ENCODE measurements at places on chromosomes 5 and 9.

GRCh38 chr9:79477955-79478771 is 93.6 kb upstream of the TLE4 start:
- DNase-seq: peak; percentile 56

DNA sequence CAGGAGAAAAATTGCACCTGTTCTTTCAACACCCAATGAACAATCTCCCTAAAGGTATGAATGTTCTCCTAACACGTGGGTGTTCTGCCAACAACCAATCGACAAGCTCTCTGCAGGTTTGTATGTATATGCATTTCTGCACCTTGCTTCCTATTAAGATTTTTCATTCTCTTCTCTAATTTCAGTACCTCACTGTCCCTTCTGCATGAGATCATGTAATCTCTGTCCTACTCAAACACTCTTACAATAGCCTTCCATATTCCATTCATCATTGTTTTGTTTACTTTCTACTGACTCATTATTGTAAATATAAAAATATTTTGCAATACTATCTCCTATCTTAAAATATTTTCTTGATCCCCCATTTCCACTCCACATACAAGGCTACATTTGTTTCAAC is 382.0 kb downstream of the CDH12 start:
- no peak for DNase-seq

- no peak for DNase-seq
Observed at GRCh38 chr9:89541798-89542197, 43.9 kb upstream of the SEMA4D start.

DNA sequence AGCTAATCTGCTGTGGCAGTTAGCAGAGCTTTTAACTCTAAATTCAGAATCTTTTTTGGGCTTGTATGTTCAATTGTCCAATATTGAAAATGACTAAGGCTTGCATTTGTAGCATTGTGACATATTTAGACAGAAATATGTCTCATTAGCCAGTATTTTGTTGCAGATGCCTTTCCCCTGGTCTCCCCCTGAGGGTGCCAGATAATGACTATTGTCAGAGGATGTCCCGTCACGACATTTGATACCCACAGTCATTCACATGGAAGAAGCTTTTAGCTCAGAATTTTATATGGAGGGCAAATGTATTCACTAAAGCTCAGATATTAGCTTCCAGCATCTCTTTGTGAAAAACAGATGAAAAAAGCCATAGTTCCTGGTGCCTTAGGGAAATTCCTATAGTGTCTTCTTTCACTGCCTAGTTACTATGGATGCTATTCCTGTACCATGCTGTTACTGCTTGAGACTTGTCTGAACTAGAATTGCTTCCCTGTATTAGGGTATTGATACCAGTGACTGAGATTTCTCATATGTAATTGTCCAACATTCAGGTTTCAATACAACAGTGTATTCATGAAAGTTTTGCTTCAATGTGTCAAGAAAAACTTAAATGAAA is 96.2 kb downstream of the CCDC192 start:
- DNase-seq: no peak

GRCh38 chr5:55855509-55855908 is 4.4 kb downstream of the IL31RA start:
- DNase-seq: no peak

GRCh38 chr9:85914108-85914507 is 26.8 kb upstream of the NAA35 start:
- no peak for DNase-seq

GRCh38 chr9:81557452-81558090 is 131.8 kb downstream of the TLE1 start:
- DNase-seq: no peak

- no peak for DNase-seq
Observed at GRCh38 chr9:111099199-111100008, 61.1 kb upstream of the LPAR1 start.

DNA sequence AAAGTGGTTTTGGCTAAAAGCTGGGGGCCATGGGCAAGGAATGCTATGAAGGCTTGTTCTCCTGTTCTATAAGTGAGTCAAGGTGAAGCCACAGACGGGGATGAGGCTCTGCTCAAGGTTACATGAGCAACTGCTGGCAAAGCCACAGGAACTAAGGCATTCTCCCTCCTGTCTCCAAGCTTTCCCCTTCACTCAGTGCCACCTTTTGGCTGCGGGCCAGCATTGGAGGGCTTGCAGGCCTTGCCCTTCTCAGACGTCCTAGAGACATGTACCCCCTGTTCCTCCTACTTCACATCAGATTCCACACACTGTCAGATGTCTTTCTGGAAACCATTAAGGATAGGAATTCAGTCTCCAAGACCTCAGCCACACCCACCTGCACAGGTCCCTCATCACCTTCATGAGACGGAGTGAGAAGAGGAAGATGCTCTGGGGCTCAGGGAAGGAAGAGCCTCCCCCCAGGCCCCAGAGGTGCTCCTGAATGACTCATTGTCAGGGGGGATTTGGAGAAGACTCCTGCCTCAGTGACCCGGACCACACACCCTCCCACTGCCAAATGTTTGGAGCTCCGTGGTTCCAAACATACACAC is 20.5 kb upstream of the MEIKIN start:
- DNase-seq: no peak

DNA sequence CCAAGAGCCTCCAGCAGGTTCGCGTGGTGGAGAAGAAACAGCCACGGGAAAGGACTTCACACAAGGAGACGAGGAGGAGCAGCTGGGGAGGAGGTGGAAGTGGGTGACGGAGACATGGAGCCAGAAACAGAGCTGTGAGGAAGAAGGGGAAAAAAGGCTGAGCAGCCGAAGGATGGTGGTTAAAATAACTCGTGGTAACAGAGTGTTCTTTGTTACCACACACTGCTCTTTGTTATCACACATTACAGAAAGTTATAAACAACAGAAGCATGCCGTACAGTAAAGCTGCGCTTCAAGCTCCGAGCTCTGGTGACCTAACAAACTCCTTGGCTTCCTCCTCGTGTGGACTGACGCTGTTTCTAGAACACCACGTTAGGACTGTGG is 215.4 kb downstream of the GLIS3 start:
- DNase-seq: no peak

DNA sequence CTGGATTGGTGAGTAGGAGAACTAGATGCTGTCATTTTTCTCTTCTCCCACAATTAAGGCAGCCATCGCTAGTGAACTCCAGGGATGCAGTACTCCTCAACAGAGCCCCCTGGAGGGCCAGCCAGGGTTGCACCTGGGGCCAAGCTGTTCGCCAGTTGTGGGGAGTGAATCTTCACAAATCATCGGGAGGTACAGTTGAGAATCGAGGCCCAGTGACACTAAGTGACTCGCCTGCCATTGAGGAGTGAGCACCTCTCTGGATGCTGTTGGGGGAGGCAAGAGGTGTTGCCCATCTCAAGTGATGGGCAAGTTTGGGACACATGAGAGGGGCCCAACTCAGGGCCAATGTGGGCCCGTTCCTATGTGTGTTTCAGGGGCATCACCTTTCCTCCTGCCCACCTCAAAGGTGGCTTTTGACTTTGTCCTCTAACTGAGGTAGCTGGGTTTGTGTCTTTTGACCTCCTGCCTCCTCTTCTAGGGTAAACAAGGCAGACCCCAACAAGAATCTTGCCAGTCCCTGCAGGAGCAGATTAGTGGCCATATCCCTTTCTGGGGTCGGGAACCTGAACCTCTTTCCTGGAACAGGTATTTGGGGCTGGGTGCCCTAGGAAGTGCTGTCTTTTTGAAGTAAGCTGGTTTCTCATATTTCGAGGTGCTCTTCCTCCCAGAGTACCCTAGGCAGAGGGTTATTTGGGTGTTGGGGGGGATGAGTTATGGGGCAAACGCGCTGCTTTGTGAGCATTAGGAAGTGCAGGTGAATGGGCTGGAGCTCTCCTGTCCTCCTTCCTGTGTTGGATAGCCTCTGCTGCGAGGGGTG is 181.2 kb downstream of the MACROH2A1 start:
- DNase-seq: no peak

DNA sequence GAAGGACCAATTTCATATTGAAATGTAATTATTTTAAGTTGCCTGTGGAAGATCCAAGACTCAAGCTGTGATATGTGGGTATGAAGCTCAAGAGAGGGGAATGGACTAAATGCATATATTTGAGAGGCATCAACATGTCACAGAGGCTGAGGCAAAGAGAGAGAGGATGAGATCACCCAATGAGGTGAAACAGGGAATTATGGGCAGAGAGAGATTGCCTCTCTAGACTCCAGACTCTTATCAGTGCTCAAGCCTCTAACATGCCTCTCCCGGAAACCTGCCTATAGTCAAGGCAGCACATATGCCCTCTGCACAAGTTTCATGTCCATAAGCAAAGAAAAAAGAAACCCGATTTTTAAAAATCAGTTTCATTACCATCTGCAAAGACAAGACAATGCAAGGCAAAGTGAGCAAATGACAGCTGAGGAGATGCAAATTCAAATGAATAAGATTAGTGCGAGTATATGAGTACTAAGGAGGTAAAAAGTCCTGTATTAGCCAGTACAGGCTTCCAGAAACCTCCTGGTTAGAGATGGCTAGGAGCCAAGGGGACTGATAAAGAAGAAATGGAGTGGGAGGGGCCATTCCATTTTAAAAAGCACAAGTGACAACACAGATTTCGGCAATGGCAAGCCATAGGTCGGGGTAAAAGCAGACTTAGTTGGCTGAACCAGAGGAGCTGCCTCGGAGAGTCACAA is 9.4 kb downstream of the APTX start:
- DNase-seq: no peak

GRCh38 chr5:176536132-176536901 is 885 bp downstream of the RNF44 start:
- peak; percentile 41 for DNase-seq

- no peak for DNase-seq
Observed at GRCh38 chr5:136864960-136865359, 499.6 kb upstream of the TRPC7 start.

- DNase-seq: no peak
Observed at GRCh38 chr9:127398715-127399400, 1.9 kb downstream of the SLC2A8 start.

DNA sequence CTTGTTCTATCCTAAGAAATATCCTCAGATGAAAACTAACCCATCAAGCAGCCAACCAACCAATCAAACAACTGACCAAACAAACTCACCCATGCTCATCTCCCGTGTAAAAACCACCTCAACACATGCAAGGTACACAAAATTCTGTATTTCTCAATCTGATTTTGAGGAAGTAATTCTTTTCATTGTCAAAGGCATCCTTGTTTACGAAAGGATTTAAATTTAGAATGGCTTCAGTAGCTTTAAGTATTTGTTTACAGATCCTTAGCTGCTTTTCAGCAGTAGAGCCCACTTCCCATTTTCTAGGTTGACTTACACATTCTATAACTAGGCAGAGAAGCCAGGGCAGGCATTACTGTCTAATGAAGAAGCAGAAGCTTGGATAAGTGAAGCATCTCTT is 78.6 kb downstream of the NTRK2 start:
- no peak for DNase-seq

GRCh38 chr9:14221119-14221518 is 92.8 kb downstream of the NFIB start:
- no peak for DNase-seq

- DNase-seq: no peak
Observed at GRCh38 chr9:91207729-91208418, 153.8 kb downstream of the AUH start.

- DNase-seq: no peak
Observed at GRCh38 chr5:175456105-175456742, 12.2 kb upstream of the DRD1 start.
